ENCODE measurements at places on chromosomes 2 and 18. TPM values are rescaled to one million over a fixed set of nuclear protein-coding genes. Genes with fewer than 3 reads are reported as not detected.

The NBEAL1 gene
- 3.8 TPM for polyA plus RNA-seq

DNA sequence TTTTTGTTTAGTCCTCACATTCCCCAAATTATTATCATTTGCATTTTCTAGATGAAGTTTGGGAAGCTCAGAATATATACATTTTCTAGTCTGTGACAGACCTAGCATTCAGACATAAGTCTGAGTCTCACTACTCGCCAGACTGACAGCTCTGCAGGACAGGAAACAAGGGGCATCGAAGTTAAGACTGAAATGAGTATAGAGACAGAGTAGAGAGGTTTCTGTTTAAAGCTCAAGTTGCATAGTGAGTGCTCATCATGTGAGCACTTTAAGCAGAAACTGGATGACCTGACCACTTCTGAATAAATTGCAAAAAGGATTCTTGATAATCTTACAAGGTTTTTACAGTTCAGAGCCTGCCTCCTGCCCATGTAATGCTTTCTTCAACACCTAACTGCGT lies 1.1 kb downstream of the HADHB start:
- DNase-seq = peak; percentile 7

GRCh38 chr2:159461076-159461475 lies 155.3 kb downstream of the BAZ2B start:
- DNase-seq = no peak

DNA sequence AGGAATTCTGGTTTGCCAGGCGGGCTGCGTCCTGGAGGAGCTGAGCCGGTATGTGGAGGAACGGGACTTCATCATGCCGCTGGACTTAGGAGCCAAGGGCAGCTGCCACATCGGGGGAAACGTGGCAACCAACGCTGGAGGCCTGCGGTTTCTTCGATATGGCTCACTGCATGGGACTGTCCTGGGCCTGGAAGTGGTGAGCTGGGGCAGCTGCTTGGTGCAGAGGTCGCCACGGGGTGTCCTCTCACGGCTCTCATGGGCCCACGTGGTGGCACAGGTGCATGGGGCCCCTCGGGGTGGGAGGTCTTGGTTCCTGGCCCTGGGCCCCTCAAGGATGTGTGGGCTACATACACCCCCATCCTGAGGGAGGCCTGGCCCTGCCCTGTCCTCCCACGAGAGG lies 9.2 kb downstream of the D2HGDH start:
- DNase-seq = no peak

All from muscle of leg (tissue), 16 donors.